Thoracic aorta (tissue), 2 donors: ENCODE measurements at places on chromosomes 4 and X.
A peak's percentile ranks its signal among the peaks of the same experiment; 100 is the strongest.

- DNase-seq, result no peak
Observed at GRCh38 chrX:25079020-25079419, 63.3 kb upstream of the ARX start.

GRCh38 chr4:185332575-185333464 is 62.9 kb downstream of the LRP2BP start:
- DNase-seq, result no peak

- DNase-seq, result no peak
Observed at GRCh38 chrX:45807572-45808425, 607.1 kb upstream of the DIPK2B start.

DNA sequence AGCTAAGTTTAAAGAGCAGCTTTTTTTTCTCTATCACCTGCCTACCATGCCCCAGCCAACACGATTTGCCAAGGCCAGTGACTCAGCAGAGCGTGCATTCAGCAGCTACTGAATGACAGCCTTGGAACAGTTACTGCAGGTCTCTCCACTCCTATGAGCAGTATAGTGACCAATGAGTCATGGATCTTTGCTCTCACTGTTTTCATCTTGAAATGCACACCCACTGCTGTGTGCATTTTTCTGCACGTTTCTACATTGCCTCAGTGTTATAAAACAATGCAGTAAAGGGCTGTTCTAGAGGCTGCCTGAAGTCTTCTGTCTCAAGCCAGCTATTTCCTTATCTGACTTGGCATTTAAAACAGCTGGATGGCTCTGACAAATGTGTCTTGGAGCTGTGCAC is 66.0 kb upstream of the C4orf54 start:
- peak; percentile 6 for DNase-seq

- DNase-seq, result no peak
Observed at GRCh38 chrX:77441033-77441432, 6.2 kb upstream of the FGF16 start.

- DNase-seq, result no peak
Observed at GRCh38 chrX:153780678-153781427, at the start of gene SRPK3. Gene SRPK3 (plus strand): TSS chrX:153781041. CDS start chrX:153781087, 46 bp downstream.

- DNase-seq, result no peak
Observed at GRCh38 chrX:69218407-69218997, 53.2 kb upstream of the PJA1 start.
